ENCODE measurements at places on chromosomes 13 and 19.

DNA sequence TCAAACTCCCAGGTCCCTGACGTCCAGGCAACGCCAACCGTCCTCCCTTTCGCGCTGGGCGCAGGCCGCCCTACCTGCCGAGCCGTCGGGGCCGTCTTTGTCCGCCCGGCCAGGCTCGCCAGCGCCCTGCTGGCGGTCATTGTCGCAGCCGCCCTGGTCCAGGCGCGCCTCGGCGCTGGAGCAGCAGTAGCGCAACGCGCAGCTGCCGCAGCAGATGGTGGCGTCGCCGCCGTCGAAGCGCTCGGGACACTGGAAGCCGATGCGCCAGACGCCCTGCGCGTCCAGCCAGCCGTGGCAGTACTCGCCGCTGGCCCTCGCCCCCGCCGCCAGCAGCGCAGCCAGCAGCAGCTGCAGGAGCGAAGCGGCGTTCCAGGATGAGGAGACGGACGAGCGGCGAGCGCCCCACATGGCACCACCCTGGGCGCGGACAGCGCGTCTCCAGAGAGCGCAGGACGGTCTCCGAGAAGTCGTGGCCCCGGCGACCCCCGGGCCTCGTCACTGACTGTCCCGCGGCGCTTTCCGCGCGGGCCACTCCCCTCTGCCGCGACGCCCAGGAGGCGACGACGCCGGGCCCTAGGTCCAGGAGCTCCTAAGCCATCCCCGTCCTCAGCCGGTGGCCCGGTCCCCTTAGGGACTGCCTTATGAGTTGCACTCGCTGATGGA lies 1.1 kb downstream of the SHISA2 start:
- no peak for DNase-seq

GRCh38 chr19:32924200-32924599 lies 47.6 kb downstream of the CEP89 start:
- DNase-seq = peak; percentile 47

DNA sequence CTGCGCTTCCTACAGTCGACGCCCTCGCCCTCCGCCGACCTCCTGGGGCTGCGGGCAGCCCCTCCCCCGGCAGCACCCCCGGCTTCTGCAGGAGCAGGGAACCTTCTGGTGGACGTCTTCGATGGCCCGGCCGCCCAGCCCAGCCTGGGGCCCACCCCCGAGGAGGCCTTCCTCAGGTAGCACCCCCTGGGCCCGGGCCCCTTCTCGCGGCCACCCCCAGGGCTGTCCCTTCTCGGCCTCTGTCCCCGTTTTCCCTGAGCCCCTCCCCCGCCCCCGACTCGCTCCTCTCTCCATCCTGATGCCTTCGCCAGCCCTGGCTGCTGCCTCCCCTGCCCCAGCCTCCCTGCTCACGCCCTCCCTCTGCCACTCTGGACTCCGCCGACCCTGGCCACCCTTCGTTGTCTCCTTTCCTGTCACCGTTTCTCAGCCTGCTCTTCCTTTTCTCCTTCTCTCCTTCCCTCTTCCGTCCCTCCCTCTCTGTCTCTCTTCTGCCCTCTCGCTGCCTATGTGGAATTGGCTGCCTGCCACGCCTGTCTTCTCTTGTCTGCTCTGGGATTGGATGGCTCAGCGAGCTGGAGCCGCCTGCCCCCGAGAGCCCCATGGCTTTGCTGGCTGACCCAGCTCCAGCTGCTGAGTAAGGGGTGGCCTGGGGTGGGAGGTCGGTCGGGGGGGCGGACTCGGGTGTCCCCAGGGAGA lies 11.0 kb downstream of the FUZ start:
- peak; percentile 87 for DNase-seq

DNA sequence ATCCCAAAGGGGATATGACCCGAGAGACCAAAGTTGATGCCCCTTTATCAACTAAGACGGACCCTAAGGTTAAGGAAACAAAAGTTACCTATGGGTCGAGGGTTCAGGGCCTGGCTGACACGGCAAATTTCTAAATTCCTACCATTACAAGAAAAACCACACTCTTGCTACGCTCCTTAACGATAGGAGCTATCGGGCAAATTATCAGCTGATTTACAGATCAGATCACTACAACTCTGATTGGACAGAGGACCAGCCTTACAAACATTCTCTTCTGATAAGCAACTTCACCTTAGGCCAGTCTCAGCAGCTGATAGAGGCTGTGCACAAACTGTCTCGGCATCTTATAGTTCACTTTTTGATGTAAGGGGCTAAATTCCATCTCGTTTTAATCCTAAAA lies 117.9 kb downstream of the KCTD15 start:
- DNase-seq = no peak

DNA sequence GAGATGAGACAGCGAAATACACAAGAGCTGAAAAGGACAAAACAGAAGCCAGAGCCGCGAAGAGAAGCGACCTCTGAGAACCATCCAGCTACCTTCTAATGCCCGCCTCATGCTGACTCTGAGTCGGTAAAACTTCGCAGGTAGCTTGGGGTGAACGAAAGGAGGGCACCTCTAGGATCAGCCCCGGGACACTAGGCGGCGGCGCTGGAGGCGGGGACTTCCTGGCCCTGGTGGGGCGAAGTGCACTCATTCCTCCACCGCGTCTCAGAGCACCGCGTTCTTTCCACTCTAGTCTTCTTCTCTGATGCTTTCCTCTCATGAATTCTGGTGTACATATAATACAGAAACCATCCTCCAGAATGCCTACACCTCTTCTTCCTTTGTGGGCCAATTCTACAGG lies 50.1 kb downstream of the KL start:
- DNase-seq = no peak

DNA sequence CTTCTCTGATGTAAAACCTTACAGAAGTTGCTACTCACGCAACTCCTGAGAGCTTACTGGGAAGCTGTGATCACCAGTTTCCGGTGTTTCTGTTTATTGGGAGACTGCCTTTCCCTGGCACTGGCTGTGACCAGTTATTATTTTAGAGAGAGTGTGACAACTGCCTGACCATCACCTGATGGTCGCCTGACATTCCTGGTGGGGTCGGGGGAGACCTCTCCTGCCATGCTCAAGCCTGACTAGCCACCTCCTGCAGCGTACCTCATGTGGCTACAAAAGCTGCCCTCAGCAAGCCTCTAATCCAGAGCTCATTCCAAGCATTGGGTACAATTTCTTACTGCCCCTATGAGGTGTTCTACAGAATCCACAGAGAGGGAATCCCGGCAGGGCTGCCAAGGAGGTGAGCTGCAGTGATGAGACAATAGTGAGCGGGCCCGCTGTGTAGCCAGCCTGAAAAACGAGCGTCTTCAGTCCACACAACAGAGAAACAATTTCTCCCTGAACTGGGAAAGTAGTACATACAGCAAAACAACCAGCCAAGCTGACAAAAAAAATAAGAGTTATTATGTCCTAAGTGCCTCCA lies 28.7 kb downstream of the GJA3 start:
- DNase-seq = no peak

DNA sequence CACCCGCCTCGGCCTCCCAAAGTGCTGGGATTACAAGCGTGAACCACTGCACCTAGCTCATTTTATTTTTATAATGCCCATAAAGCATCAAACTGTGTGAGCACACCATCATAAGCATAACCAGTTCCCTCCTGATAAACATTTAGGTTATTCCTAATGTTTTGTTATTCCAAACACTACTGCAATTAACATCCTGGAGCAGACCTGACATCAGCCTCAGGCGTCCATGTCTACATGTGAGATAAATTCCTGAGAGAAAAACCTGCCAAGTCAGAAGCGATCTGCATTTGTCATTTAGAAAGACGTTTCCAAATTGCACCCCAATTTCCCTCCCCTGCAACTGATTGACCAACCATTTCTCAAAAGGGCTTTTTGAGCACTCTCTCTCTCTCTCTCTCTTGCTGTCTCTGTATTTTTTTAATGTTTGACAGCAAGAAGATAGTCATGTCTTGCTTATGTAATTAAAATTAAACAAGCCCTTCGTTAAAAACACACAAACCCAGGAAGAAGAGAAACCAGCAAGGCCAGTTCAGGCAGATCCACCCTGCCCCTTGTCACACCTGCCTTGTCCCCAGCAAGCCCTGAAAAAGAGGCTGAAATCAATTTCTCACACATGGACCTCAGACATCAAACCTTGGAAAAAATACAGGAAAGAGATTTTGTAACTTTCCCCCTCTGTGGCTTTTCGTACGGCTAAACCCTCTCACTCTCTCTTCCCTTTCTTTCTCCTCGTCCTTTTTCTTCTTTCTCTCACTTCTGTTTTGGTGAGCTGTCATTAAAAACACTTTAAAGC lies 9.9 kb downstream of the LYPD3 start:
- no peak for DNase-seq

- DNase-seq = no peak
Observed at GRCh38 chr13:20550799-20551198, 16.2 kb upstream of the IFT88 start.

- no peak for DNase-seq
Observed at GRCh38 chr13:30142486-30143211, 164.7 kb downstream of the KATNAL1 start.

GRCh38 chr13:109647053-109647452 lies 139.3 kb downstream of the IRS2 start:
- DNase-seq = no peak

- DNase-seq = no peak
Observed at GRCh38 chr13:94658926-94659597, 53.3 kb downstream of the SOX21 start.

GRCh38 chr19:14425696-14426138 lies 6.6 kb upstream of the DDX39A start:
- DNase-seq = no peak

DNA sequence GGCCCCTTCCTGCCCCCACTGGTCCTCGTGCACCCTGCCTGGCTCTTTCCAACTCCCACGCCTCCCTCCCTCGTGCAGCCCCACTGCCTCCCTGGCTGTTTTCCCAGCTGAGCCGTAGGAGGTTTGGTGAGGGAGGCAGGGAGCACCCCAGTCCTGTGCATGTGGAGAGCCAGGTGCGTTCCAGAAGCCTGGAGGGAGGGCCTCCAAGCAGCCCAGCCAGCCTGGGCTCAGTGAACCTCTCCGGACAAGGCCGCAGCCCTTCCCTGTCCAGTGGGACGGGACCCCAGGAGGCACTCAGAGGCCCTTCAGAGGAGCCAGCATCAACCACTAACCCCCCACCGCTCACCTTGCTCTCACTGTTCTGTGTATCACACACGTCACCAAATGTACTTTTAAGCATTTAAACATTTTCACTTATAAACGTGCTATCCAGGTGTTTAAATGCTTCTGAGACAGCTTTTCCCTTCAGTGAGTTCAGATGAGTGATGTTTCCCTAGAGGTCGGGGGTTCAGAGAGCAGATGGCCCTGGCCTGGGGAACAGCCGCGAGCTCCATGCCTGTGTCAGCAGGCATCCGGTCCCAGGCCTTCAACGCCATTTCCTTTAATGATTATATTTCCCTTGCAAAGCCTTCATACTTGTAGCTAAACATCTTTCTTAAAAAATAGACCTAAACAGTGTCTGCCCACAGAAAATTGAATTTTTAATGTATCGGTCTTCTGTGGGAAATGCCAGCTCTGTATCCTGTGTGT lies 122.6 kb downstream of the ATP11A start:
- DNase-seq = no peak

GRCh38 chr13:90270226-90270625 lies 1077.3 kb upstream of the MIR17HG start:
- no peak for DNase-seq

DNA sequence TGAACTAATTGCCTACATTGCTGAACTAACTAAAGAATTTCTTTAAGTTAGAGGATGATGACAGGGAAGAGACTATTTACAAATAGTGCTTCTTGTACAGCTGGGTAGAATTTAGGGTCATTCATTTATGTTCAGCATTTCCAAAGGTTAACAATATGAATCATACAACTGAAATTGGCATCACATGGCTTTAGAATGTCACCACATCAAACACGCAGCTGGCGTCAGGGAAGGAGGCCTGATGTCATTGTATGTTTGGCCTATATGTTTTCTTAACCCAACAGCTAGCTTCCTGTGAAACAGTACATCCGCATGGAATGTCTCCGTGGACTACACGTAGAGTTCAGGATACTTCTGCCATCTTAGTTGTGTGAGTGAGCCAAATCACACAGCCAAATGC lies 99.0 kb upstream of the TNFSF11 start:
- no peak for DNase-seq

DNA sequence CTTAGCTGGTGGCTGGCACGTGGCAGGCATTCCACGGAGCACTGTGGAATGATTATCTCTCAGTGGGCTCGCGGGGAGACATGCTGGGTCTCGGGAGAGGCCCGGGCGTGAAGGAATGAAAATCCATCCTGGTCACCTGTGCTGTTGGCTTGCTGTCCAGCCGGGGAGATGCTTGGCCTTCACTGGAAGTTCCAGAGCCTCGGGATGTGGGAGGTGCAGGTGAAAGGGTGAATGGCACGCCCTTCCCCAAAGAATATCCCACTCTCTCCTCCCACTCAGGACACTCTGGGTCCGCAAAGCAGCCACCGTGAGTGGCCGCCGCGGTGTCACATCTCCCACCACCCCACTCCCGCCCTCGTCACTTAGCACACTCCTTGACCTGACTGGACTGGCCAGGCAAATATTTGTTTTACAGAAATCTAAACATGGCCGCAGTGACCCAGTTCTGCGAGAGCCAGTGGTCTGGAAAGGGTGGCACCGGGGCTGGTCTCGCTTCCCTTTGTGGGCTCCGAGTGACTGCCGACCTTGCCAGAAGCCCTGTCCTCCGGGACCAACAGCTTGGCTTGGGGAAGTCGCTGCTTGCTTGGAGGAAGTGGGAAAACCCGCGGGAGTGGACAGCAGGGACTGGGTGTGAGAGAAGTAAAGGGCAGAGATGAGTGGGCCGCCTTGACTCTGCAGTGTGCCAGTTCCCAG lies 8.0 kb downstream of the DPP9 start:
- DNase-seq = no peak
